Central memory CD8-positive, alpha-beta T cell (primary cell): ENCODE measurements at places on chromosomes 7 and 10.

GRCh38 chr7:17320102-17320497, 21.6 kb downstream of the AHR start:
- H3K4me1 ChIP-seq = peaks cover 8% of the 10 kb centered on the region
- DNase-seq = no peak
- H3K27ac ChIP-seq = no peak overlapping the region
- peaks cover 10% of the 10 kb centered on the region for H3K36me3 ChIP-seq
- no peaks in the 10 kb centered on the region for H3K27me3 ChIP-seq

- H3K27ac ChIP-seq = no peak overlapping the region
- no peaks in the 10 kb centered on the region for H3K36me3 ChIP-seq
- no peaks in the 10 kb centered on the region for H3K4me1 ChIP-seq
- DNase-seq = no peak
- no peak overlapping the region for H3K4me3 ChIP-seq
- peaks cover 37% of the 10 kb centered on the region for H3K27me3 ChIP-seq
Observed at GRCh38 chr10:70034232-70034631, 18.4 kb upstream of the MACROH2A2 start.

DNA sequence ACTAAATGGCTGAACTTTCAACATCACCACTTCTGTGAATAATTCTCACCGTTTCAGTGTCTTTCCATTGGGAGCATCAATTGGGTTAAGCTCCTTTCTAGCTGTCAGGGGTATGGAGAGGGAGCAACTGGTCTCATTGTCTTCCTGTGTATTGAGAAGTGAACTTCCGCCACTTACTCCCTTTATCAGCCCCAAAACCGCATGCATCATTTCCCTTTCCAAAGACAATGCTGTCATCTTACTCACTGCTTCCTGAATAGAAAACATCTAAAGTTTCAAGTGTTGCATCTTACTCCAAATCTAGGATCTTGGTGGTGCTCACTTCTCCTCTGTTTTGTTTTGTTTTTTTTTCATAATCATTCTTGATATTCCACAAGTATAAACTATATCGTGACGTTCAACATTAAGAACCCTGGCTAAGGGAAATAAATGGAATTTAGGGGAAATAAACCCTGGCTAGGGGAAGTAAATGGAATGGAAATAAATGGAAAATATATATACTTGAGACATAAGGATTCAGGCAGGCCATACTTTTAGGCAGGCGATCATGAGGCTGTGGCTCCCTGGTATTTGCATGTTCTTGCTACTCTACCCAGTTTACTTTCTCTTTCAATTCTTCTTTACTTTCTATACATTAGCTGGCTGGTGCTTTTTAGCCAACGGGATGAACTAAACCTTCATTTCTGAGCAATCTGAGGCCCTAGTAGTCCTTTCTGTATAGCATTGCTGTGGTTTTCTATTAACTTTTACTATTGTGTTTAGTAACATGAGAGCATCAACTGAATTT, 371.9 kb downstream of the BMPER start:
- DNase-seq = no peak
- H3K27ac ChIP-seq = no peak overlapping the region
- no peaks in the 10 kb centered on the region for H3K27me3 ChIP-seq

GRCh38 chr7:47405921-47406800, 175.8 kb downstream of the TNS3 start:
- no peaks in the 10 kb centered on the region for H3K4me1 ChIP-seq
- peaks cover 11% of the 10 kb centered on the region for H3K27me3 ChIP-seq

DNA sequence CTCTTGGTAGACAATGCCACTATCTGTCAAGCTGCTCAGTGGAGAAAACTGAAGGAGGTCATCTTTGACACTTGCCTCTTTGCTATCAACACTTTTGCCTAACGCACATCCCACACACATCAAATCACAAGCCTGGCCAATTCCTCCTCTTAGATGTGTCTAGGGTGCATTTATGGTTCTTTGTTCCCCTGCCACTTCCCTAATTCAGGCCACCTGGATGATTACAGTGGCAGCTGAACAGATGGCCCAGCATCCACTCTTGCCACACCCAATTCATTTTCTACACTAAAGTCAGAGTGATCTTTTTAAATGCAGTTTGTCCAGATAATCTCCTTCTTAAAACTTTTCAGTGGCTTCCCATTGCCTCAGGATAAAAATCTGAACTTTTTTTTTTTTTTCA, 58.6 kb downstream of the LAMB4 start:
- DNase-seq = no peak
- no peaks in the 10 kb centered on the region for H3K27me3 ChIP-seq
- no peaks in the 10 kb centered on the region for H3K36me3 ChIP-seq
- H3K4me3 ChIP-seq = no peak overlapping the region
- H3K27ac ChIP-seq = no peak overlapping the region
- no peaks in the 10 kb centered on the region for H3K4me1 ChIP-seq

- H3K36me3 ChIP-seq = no peaks in the 10 kb centered on the region
- H3K27me3 ChIP-seq = peaks cover 10% of the 10 kb centered on the region
- H3K27ac ChIP-seq = no peak overlapping the region
- no peaks in the 10 kb centered on the region for H3K4me1 ChIP-seq
- no peak overlapping the region for H3K4me3 ChIP-seq
Observed at GRCh38 chr10:75980419-75981002, 549.1 kb downstream of the LRMDA start.

DNA sequence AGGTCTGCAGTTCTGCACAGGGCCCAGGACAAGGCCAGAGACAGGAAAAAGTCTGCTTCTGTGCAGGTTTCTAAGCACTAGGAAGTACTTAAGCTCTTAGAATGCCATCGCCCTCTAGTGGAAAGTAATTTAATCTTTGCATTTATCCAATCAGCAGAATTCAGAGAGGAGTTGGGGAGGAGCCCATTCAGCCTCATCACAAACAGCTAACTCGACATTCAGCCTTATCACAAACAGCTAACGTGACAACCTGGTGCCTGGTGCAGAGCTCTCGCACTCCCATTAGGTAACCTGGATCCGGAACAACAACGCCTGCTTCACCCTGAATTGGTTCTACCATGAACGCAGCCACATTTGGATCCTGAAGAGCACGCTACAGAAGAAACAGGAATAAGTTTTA, 15.2 kb downstream of the OAT start:
- peaks cover 44% of the 10 kb centered on the region for H3K36me3 ChIP-seq
- peak overlapping the region; percentile 34 for H3K27ac ChIP-seq
- H3K27me3 ChIP-seq = no peaks in the 10 kb centered on the region
- H3K4me1 ChIP-seq = peaks cover 10% of the 10 kb centered on the region

DNA sequence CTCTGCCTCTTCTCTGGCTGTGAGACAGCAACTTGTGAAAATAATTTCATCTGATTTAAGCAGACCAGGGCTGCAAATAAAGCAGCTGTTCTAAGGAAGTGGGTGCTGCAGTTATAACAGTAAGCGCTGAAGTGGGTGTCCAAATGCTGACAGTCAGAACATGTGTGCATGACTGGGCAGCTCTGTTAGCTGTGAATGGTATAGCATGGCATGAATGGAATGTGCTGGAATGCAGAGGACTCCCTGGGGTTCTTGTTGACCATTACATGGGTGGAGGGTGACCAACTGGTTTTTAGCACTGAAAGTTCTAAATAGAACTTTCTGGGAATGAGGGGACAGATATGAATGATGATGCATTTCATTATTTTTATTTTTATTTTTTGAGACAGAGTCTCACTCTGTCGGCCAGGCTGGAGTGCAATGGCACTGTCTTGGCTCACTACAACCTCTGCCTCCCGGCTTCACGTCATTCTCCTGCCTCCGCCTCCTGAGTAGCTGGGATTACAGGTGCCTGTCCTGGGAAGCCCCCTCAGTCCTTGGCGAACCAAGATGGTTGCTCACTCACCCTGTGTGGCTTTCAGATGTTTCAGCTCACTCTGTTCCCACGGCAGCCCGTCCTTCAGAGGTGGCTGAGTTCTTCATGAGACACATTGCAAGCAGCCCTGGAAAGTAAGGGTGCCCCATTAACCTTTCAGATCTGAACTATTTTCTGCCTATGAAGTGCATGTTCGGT, 319.8 kb upstream of the PHYHIPL start:
- no peak overlapping the region for H3K4me3 ChIP-seq
- DNase-seq = no peak
- no peak overlapping the region for H3K27ac ChIP-seq

DNA sequence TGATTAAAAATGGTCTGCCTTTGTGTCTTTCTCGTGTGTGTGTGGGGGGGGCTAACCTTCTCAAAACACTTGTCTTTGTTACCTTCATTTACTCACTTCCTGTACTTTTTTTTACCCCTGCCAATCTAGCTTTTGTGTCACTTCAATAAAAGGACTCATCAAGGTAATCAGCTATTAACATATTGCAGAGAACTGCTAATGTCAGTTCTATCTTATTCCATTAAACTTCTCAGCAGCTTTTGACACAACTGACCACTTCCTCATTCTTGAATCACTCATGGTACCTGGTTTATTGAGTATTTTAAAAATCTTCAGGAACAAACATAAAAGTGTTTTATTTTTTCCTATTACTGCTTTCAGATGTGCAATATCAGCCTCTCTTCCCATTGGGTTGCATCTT, 59.8 kb downstream of the SLC25A40 start:
- H3K36me3 ChIP-seq = no peaks in the 10 kb centered on the region
- H3K27me3 ChIP-seq = no peaks in the 10 kb centered on the region
- DNase-seq = no peak

GRCh38 chr7:92815412-92815811, 21.0 kb downstream of the CDK6 start:
- peaks cover 52% of the 10 kb centered on the region for H3K4me1 ChIP-seq
- no peak overlapping the region for H3K27ac ChIP-seq
- no peak overlapping the region for H3K4me3 ChIP-seq
- no peak for DNase-seq
- no peaks in the 10 kb centered on the region for H3K36me3 ChIP-seq

GRCh38 chr7:80347173-80347572, 164.7 kb downstream of the GNAT3 start:
- no peaks in the 10 kb centered on the region for H3K4me1 ChIP-seq
- no peak for DNase-seq
- H3K27ac ChIP-seq = no peak overlapping the region
- no peak overlapping the region for H3K4me3 ChIP-seq
- peaks cover 2% of the 10 kb centered on the region for H3K36me3 ChIP-seq

- H3K36me3 ChIP-seq = no peaks in the 10 kb centered on the region
- no peak overlapping the region for H3K27ac ChIP-seq
- no peak for DNase-seq
Observed at GRCh38 chr7:30996256-30996655, 32.5 kb downstream of the GHRHR start.

DNA sequence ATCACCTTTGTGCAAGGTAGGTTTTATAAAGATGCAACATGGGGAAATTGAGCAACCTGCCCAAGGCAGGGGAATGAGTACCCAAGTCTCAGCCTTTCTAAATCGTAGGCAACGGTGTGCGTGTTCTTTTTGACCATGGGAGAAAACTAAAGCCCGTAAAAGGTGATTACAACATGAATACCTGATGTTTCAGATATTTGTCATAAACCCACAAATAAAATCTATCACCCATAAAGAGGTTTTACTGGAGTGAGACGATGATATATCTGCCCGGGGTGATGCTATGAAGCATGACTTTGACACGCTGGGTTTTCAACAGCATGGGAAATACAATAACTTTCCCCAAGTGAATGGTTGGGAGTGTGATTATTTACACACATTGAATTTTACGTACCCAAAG, 406.3 kb upstream of the KLF6 start:
- DNase-seq = no peak
- no peaks in the 10 kb centered on the region for H3K4me1 ChIP-seq
- H3K27ac ChIP-seq = no peak overlapping the region
- H3K4me3 ChIP-seq = no peak overlapping the region

- H3K27ac ChIP-seq = peak overlapping the region; percentile 85
- H3K36me3 ChIP-seq = peaks cover 3% of the 10 kb centered on the region
- H3K27me3 ChIP-seq = no peaks in the 10 kb centered on the region
- peak overlapping the region; percentile 40 for H3K4me3 ChIP-seq
- peaks cover 57% of the 10 kb centered on the region for H3K4me1 ChIP-seq
Observed at GRCh38 chr10:74189999-74190421, 39.0 kb downstream of the ADK start.

DNA sequence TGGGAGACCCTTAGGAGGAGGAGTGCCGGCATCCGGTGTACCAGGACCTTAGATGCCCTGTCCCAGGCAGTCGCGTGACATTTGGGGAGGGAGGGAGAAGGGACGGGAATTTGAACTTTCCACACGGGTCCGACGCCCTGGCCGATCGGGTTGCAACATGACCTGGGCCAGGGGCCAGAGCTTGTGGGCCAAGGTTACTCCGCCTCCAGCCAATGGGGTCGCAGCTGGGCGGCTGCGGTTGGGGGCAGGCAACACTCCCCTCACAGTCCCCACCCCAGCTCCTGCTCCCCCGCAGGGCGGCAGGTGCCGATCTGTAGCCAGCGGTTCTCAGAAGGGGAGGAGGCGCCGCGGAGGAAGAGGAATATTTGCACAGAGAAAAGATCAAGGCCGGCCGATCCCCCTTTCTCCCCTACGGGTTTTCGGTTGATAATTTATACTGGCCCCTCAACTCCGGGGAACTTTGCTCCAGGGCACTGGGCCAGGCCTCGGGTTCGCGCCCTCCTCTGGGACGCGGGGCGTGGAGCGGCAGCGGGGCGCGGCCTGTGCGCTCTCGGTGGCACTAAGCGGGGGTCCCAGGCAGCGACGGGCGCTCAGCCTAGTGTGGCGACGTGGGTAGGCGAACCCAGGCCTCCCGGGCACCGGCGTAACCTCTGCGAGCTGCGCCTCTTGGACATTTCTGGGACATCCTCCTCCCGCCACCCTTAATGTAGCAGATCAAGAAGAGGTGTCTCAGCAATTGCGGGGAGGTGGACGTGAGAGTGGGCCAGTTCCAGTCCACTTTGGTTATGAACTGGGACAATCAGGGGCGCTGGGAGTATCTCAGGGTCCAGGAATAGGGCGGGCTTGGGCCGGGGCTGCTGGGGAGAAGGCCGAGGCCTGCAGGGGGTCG, 1.2 kb downstream of the MLXIPL start:
- H3K4me3 ChIP-seq = peak overlapping the region; percentile 42
- peaks cover 1% of the 10 kb centered on the region for H3K36me3 ChIP-seq
- no peak for DNase-seq
- peaks cover 66% of the 10 kb centered on the region for H3K27me3 ChIP-seq

GRCh38 chr10:93874309-93875031, 19.3 kb upstream of the SLC35G1 start:
- peaks cover 78% of the 10 kb centered on the region for H3K27me3 ChIP-seq
- no peaks in the 10 kb centered on the region for H3K4me1 ChIP-seq
- no peak for DNase-seq
- no peak overlapping the region for H3K27ac ChIP-seq
- H3K36me3 ChIP-seq = no peaks in the 10 kb centered on the region
- no peak overlapping the region for H3K4me3 ChIP-seq

DNA sequence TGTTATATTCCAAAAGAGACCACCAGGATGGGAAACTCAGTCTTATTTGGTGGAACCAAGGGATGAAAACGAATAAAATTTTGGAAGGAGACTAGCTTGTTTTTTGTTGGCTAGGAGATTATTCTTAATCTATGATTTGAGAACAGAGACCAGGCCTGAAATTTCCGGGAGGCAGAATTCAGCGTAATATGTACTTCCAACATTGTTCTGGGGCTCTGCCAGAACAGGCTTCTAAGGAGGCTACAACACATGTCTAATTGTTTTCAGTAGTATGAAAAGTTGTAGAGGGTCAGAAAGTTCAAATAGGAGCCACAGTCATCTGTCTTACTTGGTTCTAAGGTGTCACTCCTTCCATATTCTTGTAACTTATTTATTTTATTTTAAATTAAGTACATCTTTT, 1.7 kb downstream of the DDX21 start:
- H3K27me3 ChIP-seq = no peaks in the 10 kb centered on the region
- peak overlapping the region; percentile 99 for H3K27ac ChIP-seq
- DNase-seq = no peak
- peaks cover 45% of the 10 kb centered on the region for H3K4me1 ChIP-seq
- peaks cover 46% of the 10 kb centered on the region for H3K36me3 ChIP-seq
- H3K4me3 ChIP-seq = peak overlapping the region; percentile 99
